Stimulated activated CD4-positive, alpha-beta T cell treated with anti-CD3 and anti-CD28 coated beads, Interleukin-4, amount 100 ng/mL, for 4 hours (primary cell): ENCODE measurements at places on chromosomes 5 and 9.
A peak's percentile ranks its signal among the peaks of the same experiment; 100 is the strongest.

DNA sequence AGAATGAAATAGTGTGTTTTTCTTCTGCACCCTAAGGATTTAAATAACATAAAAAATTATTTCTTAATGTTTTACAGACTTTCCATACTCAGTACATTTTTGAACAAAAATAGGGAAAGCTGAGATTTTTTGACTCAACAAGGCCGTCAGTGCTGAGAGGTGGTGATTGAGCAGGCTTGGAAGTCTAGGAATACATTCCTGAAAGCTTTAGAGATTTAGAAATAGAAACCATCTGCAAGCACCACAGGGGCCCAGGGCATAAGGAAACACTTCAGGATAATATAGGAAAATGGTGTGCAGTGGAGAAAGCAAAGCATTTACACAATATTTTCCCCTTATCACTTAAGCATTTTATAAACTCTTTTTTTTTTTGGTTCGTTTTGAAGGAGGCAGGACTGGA lies 5.2 kb downstream of the BASP1 start:
- no peak for DNase-seq

DNA sequence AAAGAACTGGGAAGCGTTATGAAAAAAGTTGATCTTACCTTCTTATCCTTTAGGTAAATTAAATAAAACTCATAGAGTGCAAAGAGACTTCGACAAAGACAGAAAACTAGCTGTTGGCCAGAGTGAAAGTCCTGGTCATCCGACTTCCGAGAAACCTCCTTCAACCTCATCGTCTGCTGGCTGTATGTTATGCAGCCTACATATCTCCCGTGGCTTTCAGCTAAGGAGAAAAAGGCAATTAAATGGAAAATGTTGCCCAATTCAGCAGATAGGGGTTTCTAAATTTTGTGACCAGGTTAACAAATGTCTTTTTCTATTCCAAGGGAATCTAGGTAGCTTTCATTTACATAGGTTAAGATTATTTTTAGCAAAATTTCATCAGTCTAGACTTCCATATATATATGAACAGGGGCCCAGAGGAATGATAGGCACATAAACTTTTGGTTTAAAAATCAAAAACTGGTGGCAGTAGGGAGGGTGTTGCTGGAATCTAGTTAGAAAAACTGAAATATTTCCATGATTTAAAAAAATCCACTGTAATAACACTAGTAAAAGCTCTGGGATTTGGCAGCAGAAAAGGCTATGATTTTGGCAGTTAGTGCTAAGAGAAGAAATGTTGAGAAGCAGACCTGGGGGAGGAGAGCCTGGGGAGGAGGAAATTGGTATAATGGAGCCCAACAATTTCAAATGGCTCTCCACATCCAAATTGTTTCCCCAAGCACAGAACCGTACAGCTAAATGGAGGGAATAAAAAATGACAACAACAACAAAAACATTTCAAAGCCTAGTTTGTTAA lies 32.1 kb downstream of the RAI14 start:
- DNase-seq: no peak

- DNase-seq: no peak
Observed at GRCh38 chr5:150780187-150780692, 1.7 kb downstream of the SMIM3 start.

DNA sequence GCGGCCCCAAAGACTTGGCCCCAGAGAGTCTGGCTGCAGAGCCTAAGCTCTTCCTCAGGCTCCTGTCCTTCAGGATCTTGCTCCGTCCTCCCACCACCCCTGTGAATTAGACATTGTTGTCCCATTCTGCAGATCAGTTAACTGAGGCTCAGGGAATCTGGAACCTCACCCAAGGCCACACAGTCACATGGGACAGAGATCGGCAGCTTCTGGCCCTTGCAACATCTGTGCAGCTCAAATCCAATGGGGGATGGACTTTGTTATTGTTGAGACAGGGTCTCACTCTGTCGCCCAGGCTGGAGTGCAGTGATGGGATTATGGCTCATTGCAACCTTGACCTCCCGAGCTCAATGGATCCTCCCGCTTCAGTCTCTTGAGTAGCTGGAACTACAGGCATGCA lies 23.9 kb upstream of the LAMC3 start:
- DNase-seq: no peak

DNA sequence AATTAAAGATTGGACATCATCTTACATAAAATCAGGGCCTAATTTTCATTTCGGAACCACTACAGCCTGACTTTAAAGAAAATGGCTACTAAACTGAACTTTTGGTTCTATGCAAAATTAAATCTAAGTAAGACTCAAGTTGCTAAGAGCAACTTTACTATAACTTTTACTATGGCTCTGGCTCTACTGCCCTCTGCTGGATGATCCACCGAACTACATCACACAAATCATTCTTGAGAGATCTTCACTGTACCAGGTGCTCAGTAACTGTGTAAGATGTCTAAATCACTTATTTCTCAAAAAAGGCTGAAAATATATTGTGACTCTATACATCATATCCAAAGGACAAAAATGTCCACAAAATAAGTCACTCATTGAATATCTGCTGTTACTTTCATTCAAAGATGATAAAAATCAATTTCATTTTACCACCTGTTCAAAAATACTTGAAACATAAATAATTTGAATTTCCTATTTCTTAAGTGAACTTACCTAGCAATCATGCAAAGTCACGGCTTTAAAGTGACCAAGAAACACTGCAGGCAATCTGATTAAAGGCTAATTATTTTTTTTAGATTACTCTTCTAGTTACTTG lies 13.5 kb downstream of the MOCS2 start:
- peak; percentile 55 for DNase-seq

DNA sequence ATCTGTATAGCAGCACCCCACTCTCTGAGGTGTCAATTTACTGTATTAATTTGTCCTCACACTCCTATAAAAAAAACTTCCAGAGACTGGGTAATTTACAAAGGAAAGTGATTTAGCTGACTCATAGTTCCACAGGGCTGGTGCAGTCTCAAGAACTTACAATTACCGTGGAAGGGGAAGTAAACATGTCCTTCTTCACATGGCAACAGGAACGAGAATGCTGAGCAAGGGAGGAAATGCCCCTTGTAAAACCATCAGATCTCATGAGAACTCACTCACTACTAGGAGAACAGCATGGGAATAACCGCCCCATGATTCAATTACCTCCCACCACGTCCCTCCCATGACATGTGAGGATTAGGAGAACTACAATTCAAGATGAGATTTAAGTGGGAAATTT lies 602.6 kb downstream of the MTRR start:
- no peak for DNase-seq

- no peak for DNase-seq
Observed at GRCh38 chr9:86764221-86764624, 183.1 kb downstream of the GAS1 start.
